ENCODE measurements at places on chromosomes 11 and 22. TPM values are rescaled to one million over a fixed set of nuclear protein-coding genes. Genes with fewer than 3 reads are reported as not detected.
A peak's percentile ranks its signal among the peaks of the same experiment; 100 is the strongest.

OR4X1 gene
- not detected for total RNA-seq

UCP3 gene
- total RNA-seq = 1.5 TPM

DNA sequence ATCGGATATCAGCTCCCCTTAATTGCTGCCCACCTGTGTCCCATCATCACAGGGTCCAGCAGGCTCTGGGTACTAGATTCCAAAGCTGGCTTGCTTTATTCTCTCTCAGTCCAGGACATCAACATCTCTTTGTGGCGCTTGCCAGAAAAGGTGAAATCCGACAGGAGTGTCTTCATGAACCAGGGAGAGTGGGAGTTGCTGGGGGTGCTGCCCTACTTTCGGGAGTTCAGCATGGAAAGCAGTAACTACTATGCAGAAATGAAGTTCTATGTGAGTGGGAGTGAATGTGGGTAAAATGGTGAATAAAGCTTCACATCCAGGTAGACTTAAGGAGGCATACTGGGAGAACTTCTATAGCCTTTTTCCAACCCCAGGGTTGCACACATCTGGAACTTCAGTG, 11.0 kb downstream of the HTR3A start:
- no peaks in the 10 kb centered on the region for H3K4me1 ChIP-seq
- H3K27me3 ChIP-seq = peaks cover 95% of the 10 kb centered on the region
- DNase-seq = no peak
- H3K4me3 ChIP-seq = no peak overlapping the region

GRCh38 chr11:45828996-45829395, 18.3 kb upstream of the CRY2 start:
- no peak overlapping the region for H3K4me3 ChIP-seq
- H3K27me3 ChIP-seq = peaks cover 35% of the 10 kb centered on the region
- H3K4me1 ChIP-seq = peaks cover 5% of the 10 kb centered on the region
- no peak overlapping the region for H3K27ac ChIP-seq
- peaks cover 6% of the 10 kb centered on the region for H3K36me3 ChIP-seq
- DNase-seq = no peak

GRCh38 chr11:115695677-115696364, 191.6 kb upstream of the CADM1 start:
- H3K36me3 ChIP-seq = no peaks in the 10 kb centered on the region
- no peak overlapping the region for H3K4me3 ChIP-seq
- DNase-seq = no peak
- H3K27me3 ChIP-seq = peaks cover 22% of the 10 kb centered on the region
- H3K27ac ChIP-seq = no peak overlapping the region

- H3K4me1 ChIP-seq = peaks cover 55% of the 10 kb centered on the region
- H3K27me3 ChIP-seq = no peaks in the 10 kb centered on the region
These were observed 686 bp downstream of the KIF18A start for GRCh38 chr11:28107191-28107749.

GRCh38 chr22:19149047-19149883, 827 bp downstream of the GSC2 start:
- H3K36me3 ChIP-seq = peaks cover 5% of the 10 kb centered on the region
- H3K4me1 ChIP-seq = peaks cover 6% of the 10 kb centered on the region
- DNase-seq = no peak
- H3K27ac ChIP-seq = no peak overlapping the region
- no peak overlapping the region for H3K4me3 ChIP-seq
- H3K27me3 ChIP-seq = peaks cover 31% of the 10 kb centered on the region

DNA sequence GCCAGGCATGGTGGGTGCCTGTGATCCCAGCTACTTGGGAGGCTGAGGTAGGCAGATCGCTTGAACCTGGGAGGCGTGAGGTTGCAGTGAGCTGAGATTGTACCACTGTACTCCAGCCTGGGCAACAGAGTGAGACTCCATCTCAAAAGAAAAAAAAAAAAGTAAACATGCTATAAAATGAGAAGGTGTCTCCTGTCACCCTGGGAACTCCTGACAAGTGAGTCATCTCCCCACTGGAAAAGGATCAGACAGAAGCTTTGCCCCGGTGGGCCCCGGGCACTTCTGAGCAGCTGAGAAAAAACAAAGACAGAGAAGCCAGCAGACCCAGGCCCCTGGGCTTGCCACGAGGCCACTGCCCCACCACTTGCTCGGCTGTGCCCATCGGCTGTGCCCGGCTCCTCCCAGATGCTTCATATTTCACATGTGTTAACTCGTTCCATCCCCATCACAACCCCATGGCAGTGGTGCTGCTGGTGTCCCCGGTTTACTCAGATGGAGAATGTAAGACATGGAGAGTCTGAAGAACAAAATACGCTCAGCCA, 22.3 kb downstream of the TTLL1 start:
- H3K4me3 ChIP-seq = peak overlapping the region; percentile 46
- peaks cover 11% of the 10 kb centered on the region for H3K36me3 ChIP-seq
- DNase-seq = peak; percentile 89
- peak overlapping the region; percentile 96 for H3K27ac ChIP-seq

All from MCF 10A (cell line).